Activated CD8-positive, alpha-beta T cell treated with anti-CD3 and anti-CD28 coated beads, Interleukin-2, amount 10 ng/mL, durations not matched to agents 7 days and 5 days (primary cell): ENCODE measurements at places on chromosomes 3 and 15. TPM values are rescaled to one million over a fixed set of nuclear protein-coding genes. Genes with fewer than 3 reads are reported as not detected.

- DNase-seq = peak; percentile 74
Measured at GRCh38 chr15:50003786-50004334, 115.2 kb downstream of the ATP8B4 start.

- DNase-seq = no peak
Measured at GRCh38 chr15:78069462-78070029, 8.0 kb downstream of the TBC1D2B start.

DNA sequence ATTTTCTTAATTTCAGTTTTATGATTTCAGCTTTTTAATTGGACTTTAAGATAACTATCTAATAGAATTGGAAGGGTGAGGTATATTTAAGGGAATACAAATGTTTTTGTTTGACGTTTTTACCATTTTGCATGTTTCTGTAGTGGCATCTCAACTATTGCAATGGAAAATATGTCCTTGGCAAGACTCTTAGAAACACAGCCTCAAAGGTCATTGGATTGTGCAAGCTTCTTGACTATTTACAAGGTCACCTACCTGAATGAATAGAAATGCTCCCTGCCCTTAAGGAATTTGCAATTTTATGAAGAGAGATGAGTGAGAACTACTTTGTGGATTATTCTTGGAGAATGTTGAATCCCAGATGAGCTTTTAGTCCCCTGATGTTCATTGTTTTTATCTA is 43.1 kb downstream of the ITPR1 start:
- no peak for DNase-seq

GRCh38 chr3:147915057-147915456 is 505.9 kb downstream of the ZIC1 start:
- no peak for DNase-seq

DNA sequence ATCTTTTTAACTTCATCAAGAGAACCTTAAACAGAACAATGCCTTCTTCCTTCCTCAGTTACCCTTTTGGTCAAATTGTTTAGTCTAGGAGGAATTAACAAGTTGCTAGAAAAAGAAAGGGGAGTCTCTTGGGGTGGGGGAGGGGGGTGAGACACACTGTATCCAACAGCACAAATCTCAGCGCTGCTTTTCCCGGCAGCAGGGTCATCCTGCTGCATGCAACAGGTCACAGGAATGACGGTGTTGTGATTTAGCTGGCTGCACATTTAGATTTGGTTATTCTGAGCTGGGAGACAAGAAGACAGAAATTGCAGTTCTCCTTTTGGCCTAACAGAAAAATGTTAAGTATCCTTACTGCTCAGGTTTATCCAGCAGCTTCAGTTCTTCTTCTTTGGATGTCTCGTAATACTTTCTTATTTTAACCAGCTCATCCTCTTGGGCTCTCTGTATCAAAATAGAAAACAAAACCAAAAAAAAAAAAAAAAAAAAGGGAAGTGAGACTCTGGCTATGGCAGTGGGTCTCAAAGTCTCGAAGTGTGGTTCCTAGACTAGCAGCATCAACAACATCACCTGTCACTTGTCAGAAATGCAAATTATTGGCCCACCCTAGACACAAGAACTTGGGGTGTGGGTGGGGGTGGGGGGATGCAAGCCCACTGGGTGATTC is 190.5 kb downstream of the GREM1 start:
- no peak for DNase-seq

The DZIP1L gene
- total RNA-seq = not detected

- DNase-seq = no peak
Measured at GRCh38 chr15:39171944-39172368, 408.9 kb upstream of the THBS1 start.

- DNase-seq = no peak
Measured at GRCh38 chr3:29555590-29555989, 274.7 kb downstream of the RBMS3 start.

The PRKAR2A gene
- total RNA-seq = 40.2 TPM

GRCh38 chr15:69979262-69979661 is 118.5 kb downstream of the TLE3 start:
- no peak for DNase-seq

DNA sequence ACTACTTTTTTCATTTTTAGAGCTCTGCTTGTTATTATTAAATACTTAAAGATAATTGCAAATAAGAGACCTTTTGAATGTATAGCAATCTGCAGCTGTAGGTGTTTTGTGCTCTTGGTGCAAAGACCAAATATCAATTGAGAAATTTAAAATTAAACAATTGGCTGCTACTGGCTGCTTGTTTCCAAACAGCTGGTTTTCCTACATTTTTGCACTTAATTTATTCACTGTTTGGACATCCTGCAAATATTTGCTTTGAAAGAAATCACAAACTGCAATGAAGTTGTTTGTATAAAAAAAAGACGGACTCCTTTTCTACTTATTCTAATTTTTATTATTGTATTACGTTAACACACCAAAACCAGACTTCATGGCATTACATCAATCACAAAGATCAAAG is 35.6 kb downstream of the MED12L start:
- DNase-seq = no peak

- peak; percentile 44 for DNase-seq
Measured at GRCh38 chr15:101712078-101712477, 12.2 kb downstream of the TARS3 start.

The UPK1B gene
- not detected for total RNA-seq

DNA sequence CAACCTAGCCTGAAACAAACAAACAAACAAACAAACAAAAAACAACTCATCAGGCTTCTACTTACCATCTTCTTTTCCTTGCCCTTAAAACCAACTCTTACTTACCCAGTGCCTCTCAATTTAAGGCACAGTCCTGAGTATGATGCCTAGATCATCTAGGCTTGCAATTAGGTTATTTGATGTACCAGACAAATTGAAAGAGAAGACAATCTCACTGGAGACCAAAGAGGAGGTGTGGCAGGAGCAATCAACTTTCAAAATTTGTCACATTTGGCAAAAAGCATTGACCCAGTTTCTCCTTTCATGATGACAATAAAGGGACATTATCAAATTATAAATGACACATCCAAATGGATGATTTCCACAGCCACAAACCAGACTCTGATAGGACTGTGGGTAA is 36.0 kb downstream of the AAGAB start:
- DNase-seq = no peak

GRCh38 chr15:67607959-67608637 is 65.6 kb downstream of the MAP2K5 start:
- no peak for DNase-seq

DNA sequence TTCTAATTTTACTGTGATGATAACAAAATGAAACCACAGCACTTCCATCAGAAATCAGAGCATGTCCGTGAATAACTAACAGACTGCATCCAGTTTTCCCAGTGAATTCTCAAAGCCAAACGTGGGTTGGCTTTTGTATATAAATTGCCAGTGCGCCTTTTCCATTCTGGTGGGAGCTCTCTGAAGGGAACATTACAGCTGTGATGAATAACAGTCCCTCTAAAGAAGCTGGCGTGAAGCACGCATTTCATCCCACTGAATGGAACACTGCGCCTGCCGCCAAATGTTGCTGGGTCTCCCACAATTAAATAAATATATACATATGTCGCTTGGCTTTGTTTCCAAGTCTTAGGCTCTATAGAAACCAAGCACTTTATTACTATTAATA is 113.0 kb upstream of the PFN2 start:
- no peak for DNase-seq

- DNase-seq = peak; percentile 50
Measured at GRCh38 chr3:47362701-47363100, 18.1 kb upstream of the PTPN23 start.

The MORC1 gene
- not detected for total RNA-seq

- DNase-seq = no peak
Measured at GRCh38 chr3:52015438-52016228, 19.9 kb upstream of the RPL29 start.

The ITPKA gene
- 0.29 TPM for total RNA-seq

DNA sequence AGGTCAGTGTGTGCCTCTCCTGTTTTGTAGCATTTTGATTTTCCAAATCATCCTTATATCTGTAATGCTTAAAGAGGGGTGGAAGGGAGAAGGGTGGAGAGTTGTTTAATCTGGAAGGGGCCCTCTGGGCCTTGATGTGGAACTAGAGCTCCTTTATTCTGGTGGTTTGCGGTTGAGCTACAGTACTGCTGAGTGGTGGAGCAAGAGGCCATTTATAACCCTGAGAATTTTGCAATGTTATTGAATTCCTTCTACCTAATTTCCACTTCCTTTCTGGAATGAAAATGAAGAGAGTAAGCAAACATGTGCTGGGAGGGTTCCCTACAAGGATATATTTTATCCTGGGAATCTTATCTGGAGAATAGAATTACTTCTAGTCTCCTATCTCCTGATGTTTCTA is 35.3 kb upstream of the TUBGCP5 start:
- DNase-seq = no peak

DNA sequence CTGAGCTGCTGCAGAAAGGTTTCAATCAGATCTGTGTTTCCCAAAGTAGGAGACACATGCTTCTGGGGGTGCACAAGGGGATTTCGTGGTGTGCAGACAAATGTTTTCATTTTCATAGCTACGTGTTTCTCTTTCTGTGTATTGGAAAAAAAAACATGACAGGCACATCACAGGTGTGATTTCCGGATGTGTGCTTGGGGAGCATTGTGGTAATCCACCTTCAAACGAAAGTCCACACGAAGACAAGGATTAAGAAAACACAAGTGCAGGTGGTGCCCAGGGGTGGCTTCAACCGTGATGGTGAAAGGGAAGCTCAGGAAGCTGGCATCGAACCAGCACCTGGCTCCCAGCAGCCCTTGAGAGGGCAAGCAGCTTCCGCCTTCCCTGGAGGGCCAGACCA is 164.6 kb upstream of the LINGO1 start:
- no peak for DNase-seq

- no peak for DNase-seq
Measured at GRCh38 chr3:7075117-7075516, 214.2 kb downstream of the GRM7 start.

The CLDN1 gene
- not detected for total RNA-seq

The CILP gene
- total RNA-seq = 0.08 TPM

GRCh38 chr3:27568393-27568792 is 84.2 kb upstream of the SLC4A7 start:
- DNase-seq = no peak

DNA sequence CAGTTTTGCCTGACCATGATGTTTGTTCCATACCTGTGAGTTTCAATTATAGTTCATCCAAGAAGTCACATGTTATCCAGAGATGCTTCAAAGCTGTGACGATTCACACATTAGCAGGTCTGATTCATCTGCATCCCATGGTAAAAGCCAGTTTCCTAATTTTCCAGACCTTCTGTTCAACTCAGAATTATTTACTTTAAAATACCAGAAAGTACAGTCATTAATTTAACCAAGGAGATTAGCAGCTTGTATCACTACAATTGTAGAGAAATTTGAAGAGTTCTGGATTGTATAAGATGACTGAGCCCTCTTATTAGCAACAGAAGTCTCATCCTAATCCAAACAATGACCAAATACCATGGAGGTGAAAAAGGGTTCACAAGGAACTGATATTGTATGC is 76.1 kb upstream of the THBS1 start:
- no peak for DNase-seq

DNA sequence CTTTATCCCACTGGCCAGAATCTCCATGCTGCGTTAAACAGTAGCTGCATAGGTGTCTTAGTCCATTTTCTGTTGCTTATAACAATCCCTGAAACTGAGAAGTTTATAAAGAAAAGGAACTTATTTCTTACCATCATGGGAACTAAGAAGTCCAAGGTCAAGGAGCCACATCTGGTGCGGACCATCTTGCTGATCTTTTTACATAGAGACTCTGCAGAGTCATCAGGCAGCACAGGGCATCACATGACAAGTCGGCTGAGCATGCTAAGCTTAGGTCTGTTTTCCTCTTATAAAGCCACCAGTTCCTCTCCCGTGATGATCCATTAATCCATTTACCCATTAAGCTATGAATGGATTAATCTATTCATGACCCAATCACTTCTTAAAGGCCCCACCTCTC is 22.4 kb upstream of the FAM174B start:
- no peak for DNase-seq

DNA sequence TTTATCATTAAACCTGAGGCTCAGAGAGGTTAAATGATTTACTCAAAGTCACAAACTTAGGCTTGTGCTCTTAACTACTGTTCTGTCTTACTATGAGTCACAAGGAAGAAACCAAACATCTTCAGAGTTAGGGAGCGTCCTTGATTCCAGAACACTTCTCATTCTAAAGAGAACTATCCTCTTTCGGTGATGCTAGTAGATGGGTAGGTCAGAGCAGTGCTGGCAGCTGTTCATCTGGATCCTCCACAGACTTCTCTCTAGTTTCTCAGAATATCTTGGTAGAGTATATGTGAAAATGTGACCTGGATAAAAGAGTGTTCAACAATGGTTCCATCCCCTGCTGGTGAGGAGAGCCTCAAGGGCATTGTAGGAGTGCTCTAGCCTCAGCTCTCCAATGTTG is 3.3 kb downstream of the ARL6IP5 start:
- no peak for DNase-seq

DNA sequence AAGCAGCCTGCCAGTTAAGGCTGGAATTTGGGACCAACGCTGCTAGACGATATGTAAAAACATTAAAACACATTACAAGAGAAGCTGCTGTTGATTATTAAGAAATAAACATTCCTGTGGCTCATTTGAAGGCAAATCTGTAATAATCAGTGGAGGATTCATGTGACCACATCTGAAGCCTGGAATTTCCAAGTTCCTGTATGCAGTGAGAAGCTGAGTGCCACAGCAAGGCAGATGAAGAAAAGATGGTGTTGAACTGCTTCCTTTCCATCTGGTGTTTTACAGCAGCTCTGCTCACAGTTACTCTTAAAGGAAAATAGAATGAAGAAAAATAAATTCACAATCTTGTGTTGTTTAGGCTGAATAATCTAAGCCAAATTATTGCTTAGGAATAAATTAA is 139.3 kb upstream of the ROBO2 start:
- DNase-seq = no peak

The CCDC51 gene
- total RNA-seq = 16.5 TPM

DNA sequence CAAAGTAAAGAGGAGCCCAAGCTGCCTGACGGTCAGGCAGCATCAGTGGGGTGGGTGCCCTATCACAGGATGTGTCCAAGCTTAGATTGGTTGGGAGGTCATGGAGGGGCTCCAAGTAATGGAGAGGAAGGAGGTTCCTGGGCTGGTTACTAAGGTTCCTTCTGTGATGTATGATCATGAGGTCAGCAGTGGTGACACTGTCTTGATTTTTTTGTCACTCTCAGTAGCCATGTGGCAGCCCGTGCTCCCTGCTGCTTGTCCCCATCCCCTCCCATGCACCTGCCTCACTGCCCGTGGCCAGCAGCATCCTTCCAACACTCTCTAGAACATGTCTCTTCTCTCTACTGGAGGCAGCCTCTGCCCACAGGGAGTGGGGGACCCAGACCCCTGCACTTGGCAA is 261.7 kb downstream of the TLE3 start:
- DNase-seq = no peak

GRCh38 chr15:50057905-50058639 is 61.0 kb downstream of the ATP8B4 start:
- DNase-seq = no peak

- DNase-seq = no peak
Measured at GRCh38 chr3:77329116-77329515, 289.2 kb downstream of the ROBO2 start.

GRCh38 chr3:56970461-56970879 is 90.0 kb upstream of the SPATA12 start:
- DNase-seq = no peak
